ENCODE measurements at places on chromosomes 3 and 15.

DNA sequence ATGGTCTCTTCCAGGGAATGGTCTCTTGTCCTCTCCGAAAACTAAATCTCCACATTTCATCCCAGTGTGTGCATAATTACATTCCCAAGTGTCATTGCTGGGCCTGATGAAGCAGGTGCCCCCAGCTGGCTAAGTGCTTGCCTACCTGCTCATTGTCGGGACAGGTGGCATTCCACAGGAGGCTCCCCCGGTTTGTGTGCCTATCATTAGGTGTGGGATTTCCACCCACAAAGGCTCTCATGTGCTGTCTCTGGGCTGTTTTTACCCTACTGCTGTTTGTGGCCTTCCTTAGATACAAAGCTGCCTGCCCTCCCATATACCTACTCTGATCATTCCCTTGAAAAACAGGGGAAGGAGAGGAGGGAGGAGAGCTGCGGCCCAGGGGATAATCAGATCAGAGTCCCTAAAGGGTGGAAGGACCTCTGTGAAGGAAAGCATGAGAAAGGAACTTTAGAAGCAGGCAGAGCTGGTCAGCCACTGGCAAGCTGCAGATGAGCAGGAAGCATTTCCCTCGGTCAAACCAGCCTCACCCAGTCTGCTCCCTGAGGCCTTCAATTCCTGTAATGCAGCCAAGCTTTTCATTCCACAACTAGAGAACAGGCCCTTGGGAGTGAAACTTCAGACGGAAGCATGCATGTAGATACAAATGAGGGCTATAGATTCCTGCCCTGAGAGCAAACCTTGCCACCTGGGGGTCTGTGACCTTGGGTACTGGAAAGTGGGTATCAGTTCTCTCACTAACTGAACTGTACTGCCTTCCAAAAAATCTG, 60.7 kb upstream of the HEG1 start:
- ATAC-seq = no peak

DNA sequence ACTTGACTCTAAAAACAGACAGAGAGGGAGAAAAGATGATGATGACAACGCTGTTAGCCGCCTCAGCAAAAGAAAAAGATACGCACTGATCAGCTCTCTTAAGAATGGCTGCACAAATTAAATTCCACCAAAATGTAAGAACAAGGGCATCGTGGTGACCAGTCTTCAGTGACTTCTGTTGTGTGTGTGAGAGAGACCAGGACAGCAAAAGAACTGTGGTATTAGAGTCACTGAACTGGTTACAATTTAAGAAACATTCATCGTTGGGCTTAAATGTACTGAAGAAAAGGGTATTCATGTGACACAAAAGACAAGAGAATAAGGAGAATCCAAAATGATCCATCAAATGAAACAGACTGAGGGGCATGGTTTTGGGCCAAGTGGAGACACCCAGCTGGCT, 86.5 kb downstream of the SUCLG2 start:
- ATAC-seq = no peak

- ATAC-seq = no peak
Measured at GRCh38 chr3:72892081-72892775, 4.4 kb downstream of the GXYLT2 start.

DNA sequence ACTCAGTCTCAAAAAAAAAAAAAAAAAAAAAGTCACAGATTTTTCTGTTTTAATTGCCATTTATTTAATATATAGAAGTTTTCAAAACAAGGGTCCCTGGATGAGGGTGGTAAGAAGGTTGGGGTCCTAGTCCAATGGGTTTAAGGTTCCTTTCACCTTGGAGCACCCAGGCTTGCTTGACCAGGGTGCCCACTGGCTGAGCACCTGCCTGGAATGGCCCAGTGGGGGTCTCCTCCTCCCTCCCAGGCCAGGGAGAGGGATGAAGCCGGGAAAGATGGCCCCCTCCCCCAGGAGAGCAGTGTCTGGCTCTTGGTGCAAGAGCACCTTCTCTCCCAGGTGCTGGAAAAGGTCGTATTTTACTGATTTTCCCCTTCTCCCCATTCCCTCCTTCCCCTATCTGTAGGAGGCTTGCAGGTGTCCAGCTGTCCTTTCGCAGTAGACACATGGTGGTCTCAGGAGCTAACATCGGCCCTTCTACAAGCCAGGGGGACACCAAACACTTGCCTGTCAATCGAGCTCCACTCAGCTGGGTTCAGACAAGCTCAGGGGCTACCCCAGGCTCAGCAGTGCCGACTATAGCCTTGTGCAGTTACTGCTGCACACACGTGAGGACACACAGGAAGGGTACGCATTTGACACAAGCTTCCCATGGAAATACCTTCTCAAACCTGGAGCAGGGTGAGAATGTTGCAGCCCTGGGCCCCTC, 112.3 kb upstream of the KLF13 start:
- ATAC-seq = no peak

DNA sequence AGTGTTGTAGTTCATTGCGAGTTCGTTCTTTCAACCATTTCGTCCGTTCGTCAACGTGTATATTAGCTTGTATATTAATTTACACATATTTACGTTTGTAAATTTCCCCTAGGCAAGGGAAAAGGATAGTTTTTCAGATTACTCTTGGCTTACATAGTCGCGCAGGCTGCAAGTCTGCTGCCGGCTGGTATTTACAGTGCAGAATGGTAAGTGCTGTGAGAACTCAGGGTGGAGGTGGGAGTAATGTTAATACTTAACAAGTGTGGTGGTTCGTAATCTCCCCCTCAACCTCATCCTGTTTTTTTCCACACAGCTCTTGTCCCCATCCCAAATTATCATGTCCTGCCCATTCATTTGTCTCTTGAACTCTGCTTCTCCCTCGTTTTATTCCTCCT, 766 bp downstream of the FAM98B start:
- ATAC-seq = no peak

- peak; percentile 89 for ATAC-seq
Measured at GRCh38 chr3:108862865-108863798, 40.5 kb downstream of the TRAT1 start.

DNA sequence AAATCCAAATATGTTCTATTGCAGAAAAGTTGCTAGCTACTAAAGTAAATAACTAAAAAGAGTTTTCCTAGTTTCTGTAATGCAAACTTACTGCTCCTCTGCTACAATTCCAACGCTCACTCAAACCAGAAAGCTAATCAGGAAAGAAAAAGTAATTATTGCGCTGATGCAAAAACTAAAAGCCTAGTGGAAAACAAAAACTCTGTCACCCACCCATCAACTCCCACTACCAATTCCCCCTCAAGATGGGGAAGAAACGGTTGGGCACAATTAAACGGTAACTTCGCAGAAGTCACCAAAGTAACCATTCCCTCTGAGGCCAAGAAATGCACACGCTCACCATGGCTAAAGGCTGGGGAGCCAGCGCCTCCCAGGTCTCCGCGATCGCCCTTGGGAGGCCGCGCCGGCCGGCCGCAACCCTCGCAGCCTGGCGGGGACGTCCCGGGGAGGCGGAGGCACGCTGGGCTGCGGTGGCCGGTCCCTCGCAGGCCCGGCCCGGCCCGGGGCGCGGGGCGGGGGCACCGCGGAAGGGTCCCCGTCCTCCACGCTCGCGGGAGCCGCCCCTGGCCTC, 684 bp downstream of the SLTM start:
- ATAC-seq = peak; percentile 5

- ATAC-seq = peak; percentile 8
Measured at GRCh38 chr3:160226026-160226907, 1.0 kb downstream of the C3orf80 start.

DNA sequence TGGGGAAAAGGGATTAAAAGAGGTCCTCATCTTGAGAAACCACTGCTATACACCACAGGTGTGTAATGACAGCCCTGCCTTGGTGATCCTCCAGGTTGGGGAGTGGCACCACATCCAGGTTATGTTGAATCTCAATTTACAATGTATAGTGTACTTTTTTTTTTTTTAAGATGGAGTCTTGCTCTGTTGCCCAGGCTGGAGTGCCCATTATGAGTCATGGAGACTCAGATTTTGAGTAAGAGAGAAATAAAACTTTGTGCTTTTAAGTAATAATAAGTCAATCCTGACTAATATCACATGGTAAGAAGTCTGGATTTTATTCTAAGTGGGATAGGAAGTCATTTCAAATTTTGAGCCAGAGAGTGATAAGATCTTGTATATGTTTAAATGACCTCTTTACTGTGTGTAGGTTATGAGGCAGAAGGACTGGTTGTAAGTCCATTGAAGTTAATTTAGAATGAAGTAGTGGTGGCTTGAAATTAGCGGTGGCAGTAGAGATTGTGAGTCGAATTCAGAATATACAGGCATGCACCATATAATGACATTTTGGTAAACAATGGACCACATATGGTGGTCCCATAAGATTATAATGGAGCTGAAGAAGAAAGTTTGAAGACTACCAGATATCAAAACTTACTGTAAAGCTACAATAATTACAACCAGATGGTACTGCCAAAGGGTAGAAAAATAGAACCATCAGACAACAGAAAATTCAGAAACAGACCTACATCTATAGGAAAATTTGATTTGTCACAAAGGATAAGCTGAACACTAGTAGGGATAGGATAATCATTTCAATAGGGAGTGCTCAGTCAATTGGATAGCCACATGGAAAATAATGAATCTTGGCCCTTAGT, 20.7 kb downstream of the POPDC2 start:
- ATAC-seq = peak; percentile 36

DNA sequence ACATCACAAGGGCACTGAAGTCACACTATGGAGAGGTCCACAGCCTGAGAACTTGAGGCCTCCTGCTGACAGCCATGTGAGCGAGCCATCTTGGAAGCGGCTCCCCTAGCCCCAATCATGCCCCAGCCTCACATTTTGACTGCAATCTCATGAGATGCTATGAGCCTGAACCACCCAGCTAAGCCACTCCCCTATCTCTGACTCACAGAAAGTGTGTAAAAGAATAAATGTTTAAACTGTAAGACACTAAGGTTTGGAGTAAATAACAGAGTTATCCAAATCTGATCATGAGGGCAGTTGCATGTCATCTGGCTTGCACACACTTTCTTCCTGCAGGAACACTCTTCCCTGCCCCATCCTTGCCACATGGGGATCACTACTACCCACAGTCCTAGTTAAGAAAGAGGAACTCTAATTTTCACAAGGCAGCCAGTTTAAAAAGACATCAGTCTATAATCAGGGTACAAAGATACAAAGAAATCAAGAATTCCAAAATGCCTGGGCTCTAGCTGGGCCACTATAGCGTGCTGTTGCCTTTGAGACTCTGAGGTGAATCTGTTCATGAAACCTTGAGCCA, 494.2 kb downstream of the FOXP1 start:
- ATAC-seq = no peak

GRCh38 chr3:173045770-173046382, 95.2 kb downstream of the SPATA16 start:
- ATAC-seq = no peak

GRCh38 chr3:115254492-115255196, 107.6 kb upstream of the ZBTB20 start:
- ATAC-seq = no peak

DNA sequence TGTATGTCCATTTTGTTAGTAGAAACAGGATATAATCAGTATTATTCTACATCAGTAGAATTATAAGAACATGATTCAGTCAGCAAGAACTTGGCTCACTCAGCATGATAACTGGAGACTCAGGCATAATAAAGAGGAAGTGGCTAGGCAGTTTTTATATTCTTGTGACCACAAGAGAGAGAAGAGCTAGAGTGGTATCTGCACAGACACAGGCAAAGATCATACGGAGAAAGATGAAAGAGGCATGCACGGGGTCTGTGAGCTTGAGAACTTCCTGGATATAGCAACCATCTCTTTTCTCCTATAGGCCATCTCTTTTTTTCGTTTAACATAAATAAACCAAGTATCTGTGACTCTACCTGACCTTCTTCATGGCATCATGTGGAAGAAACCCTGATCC, 46.8 kb downstream of the MYO5A start:
- peak; percentile 90 for ATAC-seq

GRCh38 chr15:60494108-60494507, 15.2 kb upstream of the ICE2 start:
- no peak for ATAC-seq

- no peak for ATAC-seq
Measured at GRCh38 chr15:57611938-57612337, 20.2 kb downstream of the MYZAP start.

DNA sequence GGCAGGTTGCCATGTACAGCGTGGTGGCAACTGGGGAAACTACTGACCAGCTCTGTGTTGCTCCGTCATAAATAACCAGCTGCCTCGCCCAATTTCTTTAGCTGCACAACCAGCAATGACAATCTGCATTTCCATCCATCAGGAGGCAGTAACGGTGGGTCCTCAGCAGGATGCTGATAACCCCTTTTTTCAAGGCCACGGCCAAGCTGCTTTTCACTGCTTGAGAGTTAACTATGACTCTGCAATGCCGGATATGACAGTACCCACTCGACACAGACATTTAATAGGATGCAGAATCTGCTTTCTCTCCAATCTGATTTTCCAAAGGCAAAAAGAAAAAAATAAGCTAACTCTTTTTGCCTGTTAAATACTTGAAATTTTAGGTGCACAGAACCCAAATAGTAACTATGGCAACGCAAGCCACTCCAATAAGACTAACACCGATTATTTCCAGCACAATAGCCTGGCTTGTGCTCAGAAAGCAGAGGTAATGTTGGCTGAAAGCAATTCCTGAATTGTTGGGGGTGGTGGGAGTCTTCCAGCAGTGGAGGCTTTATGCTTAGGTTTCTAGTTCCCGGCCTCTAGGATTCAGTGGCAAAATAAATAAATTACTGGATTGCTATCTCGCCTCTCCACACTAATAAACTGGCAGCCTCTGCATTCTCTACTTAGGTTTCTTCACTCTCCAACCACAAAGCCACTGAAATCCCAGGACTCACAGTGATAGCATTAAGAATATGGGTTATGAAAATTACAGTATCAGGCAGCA, 31.2 kb upstream of the SRGAP3 start:
- ATAC-seq = no peak

DNA sequence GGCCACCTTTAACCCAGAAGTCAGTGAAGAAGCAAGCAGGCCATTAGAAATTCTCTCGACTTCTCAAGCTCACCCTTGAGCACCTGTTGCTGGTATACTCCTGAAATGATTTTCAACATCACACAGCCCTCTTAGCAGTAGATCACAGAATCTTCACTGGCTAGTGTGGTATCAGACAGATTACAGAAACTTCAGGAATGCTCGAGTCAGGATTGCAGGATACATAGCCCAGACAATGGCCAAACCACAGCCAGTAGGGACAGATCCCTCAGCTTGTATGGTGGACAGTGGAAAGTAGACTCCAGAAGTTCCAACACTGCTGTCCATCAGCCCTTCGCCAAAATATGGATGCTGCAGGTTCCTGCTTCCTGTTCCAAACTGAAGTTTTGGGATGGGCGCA, 4.5 kb upstream of the KLHL40 start:
- no peak for ATAC-seq

GRCh38 chr15:56681113-56681512, 52.2 kb downstream of the ZNF280D start:
- ATAC-seq = no peak
